ENCODE measurements at places on chromosomes 7 and 10. TPM values are rescaled to one million over a fixed set of nuclear protein-coding genes. Genes with fewer than 3 reads are reported as not detected.

Gene GATA3
- 3.0 TPM for total RNA-seq

Gene PNLIPRP1
- not detected for total RNA-seq

Gene SPDYE11
- not detected for total RNA-seq

Gene SFRP5
- not detected for total RNA-seq

Gene PPRC1
- total RNA-seq = 10.0 TPM

Gene SLC16A12
- not detected for total RNA-seq

Gene PODXL
- total RNA-seq = 74.4 TPM

Gene BICC1
- 1.3 TPM for total RNA-seq

Gene FAM180A
- not detected for total RNA-seq

Gene GDF10
- total RNA-seq = under 0.01 TPM

Gene LRIT1
- total RNA-seq = not detected

Gene UTF1
- total RNA-seq = not detected

Gene NAT16
- not detected for total RNA-seq

Gene SFTPA2
- total RNA-seq = not detected

Gene PRPS1L1
- not detected for total RNA-seq

Gene FBXL13
- 4.4 TPM for total RNA-seq

Gene CHAT
- not detected for total RNA-seq

Gene GRM8
- total RNA-seq = not detected

Gene ABCC2
- total RNA-seq = 0.61 TPM

Gene GJD4
- not detected for total RNA-seq

Gene SYT15
- total RNA-seq = not detected

Gene COL1A2
- 21.8 TPM for total RNA-seq

Gene GPNMB
- total RNA-seq = 1.7 TPM

Gene FFAR4
- total RNA-seq = not detected

Gene TUBAL3
- total RNA-seq = under 0.01 TPM

Gene EGR2
- not detected for total RNA-seq

Gene JCAD
- 37.4 TPM for total RNA-seq

Gene ITGA8
- total RNA-seq = under 0.01 TPM

Gene SEMA3D
- 0.46 TPM for total RNA-seq

Gene PRKCQ
- 2.1 TPM for total RNA-seq

Gene EPHB6
- not detected for total RNA-seq

Gene HTRA1
- 93.9 TPM for total RNA-seq

Gene PAPOLB
- 0.15 TPM for total RNA-seq
